ENCODE measurements at places on chromosomes 3 and 15.

DNA sequence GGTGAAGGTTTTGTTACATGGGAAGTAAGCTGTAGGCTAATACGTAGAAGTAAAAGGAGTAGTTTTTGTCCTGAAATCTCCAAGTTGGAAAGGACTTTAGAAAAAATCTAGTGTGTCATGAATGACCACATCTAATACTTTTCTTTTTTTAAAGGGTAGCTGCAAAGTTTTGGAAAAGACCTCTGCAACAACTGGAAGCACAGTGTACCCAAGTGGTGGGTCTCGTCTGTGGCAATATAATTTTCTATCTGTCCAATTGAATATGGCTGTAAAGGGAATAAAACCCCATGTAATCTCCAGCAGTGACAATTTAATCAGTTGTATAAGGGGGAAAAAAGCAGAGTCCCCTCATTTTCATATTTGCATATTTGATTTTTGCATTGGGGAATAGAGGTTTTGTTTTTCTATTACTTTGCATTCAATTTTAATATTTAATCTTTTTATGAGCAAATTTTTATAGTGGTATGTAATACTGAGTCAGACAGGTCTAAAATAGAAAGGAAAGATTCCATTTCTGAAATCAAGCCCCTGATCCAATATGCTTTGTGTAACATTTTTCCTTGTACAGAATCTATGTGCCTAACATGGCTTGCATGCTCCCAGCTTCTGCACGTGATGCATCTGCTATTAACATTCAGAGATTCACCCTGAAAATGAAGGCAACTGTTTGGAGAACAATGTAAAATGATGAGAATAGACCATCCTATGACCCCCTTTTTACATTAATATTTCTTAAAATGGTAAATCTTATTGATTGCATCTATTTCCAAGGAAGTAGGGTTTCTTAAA is 531.4 kb downstream of the ZIC1 start:
- DNase-seq = no peak

DNA sequence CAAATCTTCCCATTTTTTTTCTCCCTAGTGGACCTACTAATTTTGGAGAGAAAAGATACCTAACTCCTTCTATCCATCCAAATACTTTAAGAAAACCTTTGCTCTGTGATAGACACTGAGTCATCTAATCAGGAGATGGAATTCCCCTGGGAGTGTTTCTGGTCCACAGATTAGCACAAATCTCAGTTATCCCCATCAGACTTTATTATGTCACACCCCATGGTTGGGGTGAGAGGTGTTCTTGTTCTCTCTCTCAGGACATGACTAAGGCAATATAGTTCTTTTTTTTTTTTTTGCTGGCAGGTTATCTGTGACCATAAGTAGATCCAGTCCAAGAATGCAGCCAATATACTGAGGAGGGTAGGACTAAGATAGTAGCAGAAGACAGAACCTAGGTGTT is 15.8 kb downstream of the SLC9A9 start:
- no peak for DNase-seq

DNA sequence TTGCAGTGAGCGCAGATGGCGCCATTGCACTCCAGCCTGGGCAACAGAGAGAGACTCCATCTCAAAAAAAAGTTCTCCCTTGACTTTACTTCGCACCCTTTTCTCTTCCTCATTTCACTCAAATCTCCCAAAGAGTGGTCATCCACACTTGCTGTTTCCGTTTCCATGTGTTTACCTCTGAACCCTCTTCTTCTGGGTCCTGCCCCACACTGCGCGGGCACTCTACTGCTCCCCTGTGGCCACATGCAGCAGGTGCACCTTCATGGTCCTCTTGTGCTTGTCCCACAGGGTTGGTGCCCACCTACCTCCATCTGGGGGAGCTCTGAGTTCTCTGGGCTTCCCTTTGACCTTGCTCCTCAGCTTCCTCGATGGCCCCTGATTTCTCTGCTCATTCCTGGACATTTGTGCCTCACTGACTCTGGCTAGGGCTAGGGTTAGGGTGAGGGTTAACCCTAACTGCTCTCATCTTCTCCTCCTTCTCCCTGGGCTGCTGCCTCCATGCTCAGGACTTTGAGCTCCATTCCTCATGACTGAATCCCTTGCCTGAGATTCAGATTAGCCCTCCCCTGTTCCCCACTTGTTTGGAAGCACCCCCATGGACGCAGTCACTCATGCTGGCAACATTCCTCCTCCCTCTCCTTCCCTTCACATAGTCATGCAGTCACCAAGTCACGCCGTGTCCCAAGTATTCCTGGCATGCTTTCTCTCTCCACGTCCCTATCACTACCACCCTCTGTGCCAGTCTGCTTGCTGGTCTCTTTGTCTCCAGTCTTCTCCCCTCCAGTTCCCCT is 26.6 kb upstream of the KY start:
- DNase-seq = no peak

DNA sequence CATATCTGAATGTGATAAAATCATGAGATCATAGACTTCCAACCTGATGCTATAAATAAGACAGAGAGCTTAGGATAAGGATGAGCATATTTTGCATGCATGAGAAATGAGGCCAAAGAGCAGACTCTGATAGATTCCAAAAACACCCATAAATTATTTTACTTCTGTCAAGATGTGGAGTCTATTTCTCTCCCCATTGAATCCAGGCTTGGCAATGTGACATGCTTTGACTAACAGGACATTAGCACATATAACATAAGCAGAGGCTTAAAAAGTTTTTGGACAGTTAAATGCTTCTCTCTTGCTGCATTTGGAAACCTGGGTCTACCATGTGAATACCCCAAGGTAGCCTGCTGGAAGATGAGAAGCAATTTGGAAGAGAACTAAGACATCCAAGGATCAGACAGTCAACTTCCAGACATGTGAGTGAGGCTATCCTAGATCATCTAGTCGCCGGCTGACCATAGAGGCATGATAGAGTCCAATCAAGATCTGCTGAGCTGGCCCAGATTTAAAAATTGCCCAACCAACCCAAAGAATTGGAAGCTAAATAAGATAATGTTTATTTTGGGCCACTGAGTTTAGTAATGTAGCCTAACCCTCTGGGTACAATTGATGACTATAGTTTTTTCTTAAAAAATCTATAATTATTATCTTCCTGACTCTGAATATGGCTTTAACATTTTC is 30.3 kb downstream of the MYLK start:
- DNase-seq = no peak

DNA sequence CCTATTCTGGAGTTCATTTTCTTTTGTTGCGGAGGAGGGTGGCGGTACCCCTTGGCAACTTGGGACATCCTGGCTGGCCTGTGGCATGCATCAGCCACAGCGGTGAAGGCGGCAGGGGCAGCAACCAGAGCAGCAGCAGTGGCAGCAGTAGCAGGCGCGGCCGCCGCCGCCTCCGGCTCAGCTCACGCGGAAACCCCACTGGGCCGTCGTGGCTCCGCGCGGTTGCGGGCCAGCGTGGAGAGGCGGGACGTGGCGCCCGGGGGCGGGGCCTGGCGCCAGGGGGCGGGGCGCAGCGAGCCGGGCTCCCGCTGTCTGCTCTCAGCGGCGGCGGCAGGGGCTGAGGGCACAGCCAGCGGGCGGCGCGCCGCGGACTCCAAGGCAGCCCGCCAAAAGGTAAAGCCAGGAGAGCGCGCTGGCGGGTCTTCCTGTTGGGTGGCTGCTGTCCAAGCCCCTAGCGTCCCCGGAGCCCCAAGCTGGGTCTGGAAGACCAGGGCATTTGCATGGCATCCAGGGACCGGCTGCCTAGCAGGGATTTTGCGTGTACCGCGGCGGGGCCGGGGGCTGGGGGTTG is 334.4 kb upstream of the THRB start:
- no peak for DNase-seq

- DNase-seq = no peak
These were observed 44.6 kb upstream of the SLC25A36 start for GRCh38 chr3:140896997-140897396.

DNA sequence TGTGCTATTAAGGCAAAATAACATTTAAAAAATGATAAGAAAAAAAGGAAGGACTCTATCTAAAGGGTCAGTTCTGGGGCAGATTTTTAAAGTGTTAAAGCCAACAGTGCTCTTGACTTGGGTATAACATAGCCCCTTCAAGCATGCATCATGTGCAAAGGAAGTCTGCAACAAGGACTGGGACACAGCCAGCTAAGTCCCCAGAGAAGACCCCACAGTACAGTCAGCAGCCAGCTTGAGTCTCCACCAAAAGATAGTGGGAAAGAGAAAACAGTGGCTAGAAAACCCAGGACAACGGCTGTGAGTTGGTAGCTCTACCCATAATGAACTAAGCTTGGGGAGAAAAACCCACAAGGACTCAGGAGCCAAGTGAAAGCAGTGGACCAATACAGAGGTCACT is 86.4 kb upstream of the DCLK3 start:
- no peak for DNase-seq

GRCh38 chr3:171407759-171408158 is 52.4 kb downstream of the TNIK start:
- no peak for DNase-seq

GRCh38 chr3:42438758-42439157 is 28.3 kb upstream of the LYZL4 start:
- DNase-seq = no peak

- DNase-seq = peak; percentile 19
These were observed 43.8 kb downstream of the RBM15B start for GRCh38 chr3:51434746-51435327.

DNA sequence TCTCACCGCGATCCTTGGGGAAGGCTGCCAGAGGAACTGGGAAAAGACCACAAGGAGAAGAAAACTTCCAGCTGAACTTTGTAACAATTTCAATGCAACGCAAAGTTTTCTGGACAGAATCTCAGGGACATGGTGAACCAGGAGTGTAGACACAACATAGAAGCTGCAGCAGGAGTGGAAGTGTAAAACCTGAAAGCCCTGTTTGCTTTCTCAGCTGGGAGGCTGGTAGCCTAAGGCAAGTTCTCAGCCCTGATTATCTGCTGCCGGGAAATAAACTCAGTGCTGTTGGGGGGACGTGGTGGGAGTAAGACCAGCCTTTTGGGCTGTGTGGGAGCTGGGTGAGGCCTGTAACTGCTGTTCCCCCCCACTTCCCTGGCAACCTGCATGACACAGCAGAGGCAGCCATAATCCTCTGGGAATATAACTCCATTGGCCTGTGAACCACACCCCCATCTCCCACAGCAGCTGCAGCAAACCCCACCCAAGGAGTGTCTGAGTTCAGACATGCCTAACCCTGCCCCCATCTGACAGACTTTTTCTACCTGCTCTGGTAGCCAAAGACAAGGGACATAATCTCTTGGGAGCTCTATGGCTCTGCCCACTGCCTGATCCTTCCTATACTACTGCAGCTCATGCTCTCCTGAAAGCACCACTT is 106.7 kb downstream of the ZNF621 start:
- DNase-seq = no peak

- DNase-seq = no peak
These were observed 368.6 kb upstream of the MCTP2 start for GRCh38 chr15:93862791-93863190.

DNA sequence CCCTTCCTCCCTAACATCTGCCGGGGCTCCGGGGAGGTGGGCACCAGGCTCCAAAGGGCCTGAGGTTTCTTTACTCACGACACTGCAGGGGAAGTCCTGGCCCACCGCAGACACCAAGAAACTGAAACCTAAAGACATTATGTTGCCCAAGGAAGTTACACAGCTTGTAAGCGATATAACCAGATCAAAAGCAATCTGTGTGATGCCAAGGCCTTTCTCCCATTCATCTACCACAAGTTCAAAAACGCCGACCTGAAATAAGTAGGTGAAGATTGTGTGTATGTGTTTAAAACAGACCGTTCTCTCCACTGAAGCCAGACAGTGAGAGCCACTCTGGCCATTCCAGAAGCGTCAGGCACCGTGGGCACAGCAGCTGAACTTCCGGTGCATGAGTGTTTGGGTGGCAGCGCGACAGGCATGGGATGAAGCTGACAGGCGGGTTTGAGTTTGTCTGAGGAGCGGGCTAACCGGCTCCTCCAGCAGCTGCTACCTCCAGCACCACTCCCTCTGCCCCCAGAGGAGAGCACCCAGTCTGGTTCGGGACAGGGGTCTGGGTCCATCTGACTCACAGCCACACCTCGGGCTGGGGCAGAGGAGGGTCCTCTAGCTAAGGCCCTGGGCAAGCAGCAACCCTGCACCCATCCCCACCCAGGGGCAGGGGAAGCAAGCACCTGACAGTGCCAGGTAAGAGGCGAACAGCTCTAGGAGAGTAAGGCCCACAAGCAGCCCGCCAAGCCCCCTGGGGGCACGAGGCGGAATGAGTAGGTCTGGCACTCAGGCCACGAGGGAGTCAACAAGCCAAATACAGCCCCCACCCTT is 1.3 kb downstream of the TNK2 start:
- DNase-seq = peak; percentile 41

DNA sequence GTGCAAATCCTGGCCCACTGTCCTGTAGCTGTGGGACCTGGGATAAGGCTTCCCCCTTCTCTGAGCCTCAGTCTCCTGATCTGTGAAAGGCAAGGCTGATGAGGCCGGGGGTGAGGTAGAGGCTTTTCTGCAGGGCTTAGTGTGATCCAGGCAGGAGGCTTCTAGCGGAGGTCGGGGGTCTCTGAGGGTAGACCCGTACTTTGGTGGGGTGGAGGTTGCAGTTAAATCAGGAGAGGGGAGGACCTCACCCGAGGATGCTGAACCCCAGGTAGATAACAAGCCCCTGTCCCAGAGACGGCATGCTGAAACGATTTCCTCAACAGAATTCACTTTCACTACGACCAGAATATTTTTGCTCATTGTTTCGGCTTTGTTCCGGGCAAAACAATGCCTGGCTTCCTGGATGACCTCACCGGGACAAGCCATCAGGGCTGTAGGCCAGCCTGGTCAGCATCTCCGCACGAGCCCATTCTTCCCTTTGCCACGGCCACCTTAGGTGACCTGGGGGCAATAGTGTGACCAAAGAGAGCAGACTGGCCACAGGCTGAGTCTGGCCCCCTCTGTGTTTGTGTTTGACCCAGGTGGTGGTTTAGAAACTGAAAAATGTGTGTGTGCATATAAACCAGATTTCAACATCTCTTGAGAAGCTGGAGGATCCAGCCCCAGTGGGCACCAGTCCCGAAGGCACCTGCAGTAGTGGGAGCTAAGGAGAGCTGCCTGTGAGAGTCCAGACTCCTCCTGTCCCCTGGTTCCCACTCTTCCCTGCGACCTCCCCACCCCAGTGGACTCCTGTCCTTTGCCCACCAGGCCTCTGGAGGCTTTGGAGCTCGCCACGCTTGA is 33.0 kb downstream of the SLC6A6 start:
- no peak for DNase-seq

GRCh38 chr15:45126535-45127158 is 3.0 kb downstream of the DUOXA1 start:
- peak; percentile 16 for DNase-seq

DNA sequence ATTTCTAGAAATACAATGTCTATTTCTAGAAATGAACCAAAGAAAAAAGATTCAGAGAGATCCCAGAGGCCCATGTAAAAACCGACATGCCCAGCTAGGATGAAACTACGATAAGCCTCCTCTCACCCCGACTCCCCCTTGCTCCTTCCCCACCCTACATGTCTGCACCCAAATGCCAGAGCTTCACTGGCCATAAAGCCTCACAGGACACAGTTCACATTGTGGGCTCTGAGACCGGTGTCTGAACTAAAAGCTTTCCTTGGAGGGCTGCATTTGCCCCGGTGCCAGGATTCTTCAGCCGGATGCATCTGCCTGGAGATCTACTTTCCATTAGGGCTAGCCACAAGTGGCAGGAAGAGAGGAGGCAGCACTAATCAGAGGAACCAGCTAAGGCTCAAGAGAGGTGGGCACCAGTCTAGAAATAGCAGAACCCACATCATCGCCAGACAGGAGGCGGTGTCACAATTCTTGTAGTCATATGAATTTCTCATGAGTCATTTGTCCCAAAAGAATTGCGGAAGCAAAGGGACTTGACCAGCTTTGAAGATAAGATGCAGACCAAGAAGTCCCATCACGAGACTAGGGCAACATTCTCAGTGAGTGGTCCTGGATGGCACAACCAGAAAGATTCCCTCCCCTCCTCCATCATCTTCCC is 353.6 kb downstream of the NTRK3 start:
- no peak for DNase-seq

- DNase-seq = no peak
These were observed 1.4 kb downstream of the KBTBD13 start for GRCh38 chr15:65077981-65078352.
